RWPE2 (cell line): ENCODE measurements at places on chromosomes 2 and 18.

DNA sequence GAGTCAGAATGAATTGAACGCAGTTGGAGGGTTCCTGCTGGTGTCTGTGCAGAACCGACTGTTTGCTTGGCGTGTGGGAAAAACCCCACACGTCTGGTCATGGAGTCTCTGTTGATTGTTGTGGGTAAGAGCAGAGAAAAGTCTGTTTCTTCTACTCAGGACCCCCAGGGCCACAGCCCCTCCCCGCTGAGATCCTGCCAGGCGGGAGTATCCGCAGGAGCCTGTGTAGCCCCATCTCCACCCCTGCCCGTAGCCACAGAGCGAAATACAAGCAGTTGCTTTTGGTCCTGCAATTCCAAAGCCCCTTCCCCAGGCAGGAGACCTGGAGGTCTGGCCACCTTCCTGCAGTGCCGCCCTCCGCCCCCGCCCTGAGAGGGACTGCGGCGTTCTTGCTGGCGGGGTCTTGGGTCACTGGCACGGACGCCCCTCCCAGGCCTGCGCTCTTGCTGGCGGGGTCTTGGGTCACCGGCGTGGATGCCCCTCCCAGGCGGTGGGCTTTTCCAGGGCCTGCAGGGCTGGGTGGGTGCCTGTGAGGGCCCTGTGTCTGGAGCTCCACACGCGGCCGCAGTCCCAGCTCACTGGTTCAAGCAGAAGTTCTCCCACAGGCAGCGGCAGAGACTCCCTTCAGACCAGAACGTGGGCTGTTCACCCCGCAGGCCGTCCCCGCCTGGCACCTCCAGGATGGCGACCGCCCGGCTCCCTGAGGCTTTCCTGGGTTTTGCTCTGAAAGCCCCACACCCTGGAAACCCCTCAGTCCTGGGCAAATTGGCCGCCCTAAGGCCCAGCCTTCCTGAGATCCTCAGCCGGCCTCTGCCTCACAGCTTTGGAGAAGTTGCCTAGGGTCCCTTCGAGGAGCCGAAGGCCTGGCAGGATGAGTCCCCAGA, 76.0 kb upstream of the CTDP1 start:
- peak; percentile 64 for DNase-seq

DNA sequence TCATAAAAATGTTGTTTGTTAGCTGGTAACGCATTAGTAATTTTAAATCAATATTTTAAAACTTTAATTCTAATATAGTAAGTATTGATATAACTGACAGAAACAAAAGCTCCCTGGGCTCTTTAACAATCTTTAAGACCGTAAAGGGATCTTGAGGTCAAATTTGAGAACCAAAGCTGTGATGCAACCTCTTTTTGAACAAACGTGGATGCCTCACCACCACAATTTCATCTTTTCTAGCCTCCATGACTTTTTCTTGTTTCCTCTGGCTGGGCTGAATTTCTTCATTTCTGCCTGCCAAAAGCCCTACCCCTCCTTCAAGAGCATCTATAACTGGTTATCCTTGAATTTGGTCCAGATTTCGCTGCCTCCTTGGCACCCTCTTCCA, 563 bp upstream of the POLE4 start:
- no peak for DNase-seq

- no peak for DNase-seq
Measured at GRCh38 chr2:179343945-179344279, 79.3 kb upstream of the SESTD1 start.

DNA sequence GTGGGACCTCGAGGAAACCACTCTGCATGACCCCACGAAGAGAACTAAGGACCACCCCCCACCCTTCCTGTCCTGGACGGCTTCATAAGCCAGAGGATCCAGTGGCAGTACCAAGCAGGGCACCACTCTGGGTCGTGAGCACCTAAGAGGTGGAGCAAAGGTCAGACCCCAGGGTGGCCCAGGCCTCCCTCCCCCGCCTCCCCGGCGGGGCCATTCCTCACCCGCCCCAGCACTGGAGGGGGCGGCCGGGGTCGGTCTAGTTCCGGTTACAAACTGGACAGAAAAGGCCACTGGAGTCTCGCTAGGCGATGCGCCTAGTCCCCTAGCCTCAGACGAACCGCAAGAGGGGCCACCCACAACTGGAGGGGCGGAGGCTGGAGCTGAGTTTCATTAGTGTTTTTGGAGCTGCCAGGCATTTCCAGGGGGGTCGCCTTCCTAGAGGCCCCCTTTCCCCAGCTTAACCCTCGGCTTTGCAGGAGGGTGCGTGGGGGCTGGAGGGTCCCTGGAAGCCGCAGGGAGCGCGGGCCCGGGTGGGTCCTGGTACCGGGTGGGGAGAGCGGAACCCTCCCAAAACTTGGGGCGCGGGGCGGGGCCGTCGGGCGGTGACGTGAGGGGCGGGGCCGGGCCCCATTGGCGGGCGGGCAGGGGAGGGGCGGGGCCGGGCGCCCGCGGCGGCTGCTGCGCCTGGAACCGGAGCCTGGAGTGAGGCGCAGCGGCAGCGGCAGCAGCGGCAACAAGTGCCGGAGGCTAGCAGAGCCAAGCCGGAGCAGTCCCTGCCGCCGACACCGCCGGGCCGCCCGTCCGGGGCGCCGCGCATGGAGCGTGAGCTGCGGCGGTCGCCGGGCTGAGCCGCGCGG, at the start of gene B3GNT2:
Gene B3GNT2 (plus strand): TSS at position 695 of the 857 bp plus-strand sequence. CDS start 26,106 bp downstream, outside the sequence.
- DNase-seq, result peak; percentile 71

- DNase-seq, result no peak
Measured at GRCh38 chr2:203692031-203692710, 14.3 kb upstream of the CD28 start.
